ENCODE measurements at places on chromosomes 13 and 19.

GRCh38 chr13:111480503-111480902 is 160.1 kb downstream of the TEX29 start:
- DNase-seq = no peak

DNA sequence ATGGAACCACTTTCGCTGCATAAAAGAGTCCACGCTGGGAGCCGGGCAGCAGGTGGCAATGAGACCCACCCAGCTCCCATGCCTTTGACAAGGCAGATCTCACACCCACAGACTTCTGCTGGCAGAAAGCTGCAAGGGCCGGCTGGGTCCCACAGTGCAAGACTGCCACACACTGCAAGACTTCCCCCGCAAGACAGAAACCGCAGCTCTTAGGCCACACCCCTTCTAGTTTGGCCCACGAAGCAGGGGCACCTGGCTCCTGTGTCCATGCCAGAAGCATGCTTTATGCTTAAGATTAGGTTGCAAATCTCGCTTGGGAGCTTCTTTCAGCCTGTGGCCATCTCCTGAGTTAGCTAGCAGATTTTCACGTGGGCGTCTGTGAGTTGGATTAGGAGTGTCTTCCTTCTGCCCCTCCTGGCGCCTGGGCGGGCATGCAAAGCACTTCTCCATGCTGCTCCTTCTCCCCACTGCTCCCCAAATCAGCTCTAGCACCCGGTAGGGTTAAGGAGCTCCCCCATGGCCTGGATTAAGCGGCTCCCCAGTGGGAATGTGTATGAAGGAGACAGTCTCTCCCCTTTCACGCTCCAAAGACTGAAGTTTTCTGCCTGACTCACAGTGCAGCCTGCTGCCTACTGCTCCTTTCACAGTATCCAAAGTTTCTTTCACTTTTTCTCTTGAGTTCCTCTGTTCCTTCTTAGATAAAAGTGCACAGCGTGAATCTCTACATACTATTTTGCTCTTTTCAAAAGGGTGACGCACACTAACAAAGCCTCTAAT is 17.7 kb downstream of the GPC6 start:
- DNase-seq = no peak

DNA sequence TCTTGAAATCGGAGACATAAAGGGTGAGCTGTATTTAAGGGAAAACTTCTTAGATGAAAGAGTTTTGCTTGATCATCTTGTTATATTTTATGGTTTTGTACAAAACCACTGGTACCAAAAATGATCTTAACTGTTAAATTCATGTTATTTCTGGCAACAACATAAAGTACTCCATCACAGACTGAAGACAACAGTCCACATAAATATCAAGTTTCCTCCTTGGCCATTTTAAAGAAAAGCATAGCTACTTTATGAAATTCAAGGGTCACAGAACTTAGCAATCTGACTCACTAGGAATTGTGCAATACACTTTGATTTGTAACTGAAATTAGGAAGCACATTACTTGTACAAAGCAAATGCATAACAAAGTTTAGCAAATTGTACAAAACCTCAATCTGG is 66.3 kb downstream of the TBC1D4 start:
- DNase-seq = no peak

- peak; percentile 61 for DNase-seq
Measured at GRCh38 chr19:45637890-45638667, 1.1 kb downstream of the EML2 start.

DNA sequence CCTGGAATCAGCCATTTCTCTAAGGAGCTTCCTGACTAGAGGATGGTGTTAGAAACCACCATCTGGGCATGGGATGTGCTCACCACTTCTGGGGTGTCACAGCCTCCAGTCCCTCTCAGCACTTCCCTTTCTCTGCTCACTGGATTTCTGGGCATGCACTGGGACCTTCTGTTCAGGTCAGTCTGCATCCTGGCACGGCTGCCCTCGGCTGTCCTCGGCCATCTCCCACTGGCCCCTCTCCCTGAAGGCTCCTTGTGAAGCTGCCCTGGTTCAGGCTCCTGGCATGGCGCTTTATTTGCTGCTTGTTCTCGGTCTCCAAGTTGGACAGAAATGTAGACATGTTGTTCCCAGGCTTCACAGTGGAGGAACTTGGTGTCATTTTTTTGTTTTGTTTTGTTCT is 60.0 kb downstream of the TEX29 start:
- no peak for DNase-seq

GRCh38 chr13:30735872-30736175 is 481 bp downstream of the ALOX5AP start:
- no peak for DNase-seq

DNA sequence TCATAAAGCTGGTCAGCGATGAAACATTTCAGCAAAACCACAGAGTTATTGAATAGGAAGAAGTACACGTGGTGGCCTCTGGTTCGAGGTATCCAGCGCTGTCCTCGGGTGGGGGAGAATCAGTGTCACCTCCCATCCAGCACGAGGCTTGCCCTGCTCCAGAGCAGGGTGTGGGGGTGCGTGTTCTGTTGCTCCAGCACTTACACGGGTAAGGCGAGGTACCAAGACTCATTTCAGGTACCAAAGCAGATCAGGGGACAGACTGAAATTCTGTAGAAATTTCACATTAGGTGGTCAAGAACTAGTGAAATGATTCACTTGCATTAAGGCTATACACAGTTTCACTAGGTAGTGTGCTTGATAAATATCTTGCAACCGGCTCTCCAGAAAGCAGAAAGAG is 164.2 kb upstream of the SOX1 start:
- no peak for DNase-seq

GRCh38 chr13:108323031-108323430 is 53.5 kb downstream of the TNFSF13B start:
- DNase-seq = no peak

GRCh38 chr19:50325310-50326100 is 3.7 kb downstream of the KCNC3 start:
- DNase-seq = peak; percentile 89

DNA sequence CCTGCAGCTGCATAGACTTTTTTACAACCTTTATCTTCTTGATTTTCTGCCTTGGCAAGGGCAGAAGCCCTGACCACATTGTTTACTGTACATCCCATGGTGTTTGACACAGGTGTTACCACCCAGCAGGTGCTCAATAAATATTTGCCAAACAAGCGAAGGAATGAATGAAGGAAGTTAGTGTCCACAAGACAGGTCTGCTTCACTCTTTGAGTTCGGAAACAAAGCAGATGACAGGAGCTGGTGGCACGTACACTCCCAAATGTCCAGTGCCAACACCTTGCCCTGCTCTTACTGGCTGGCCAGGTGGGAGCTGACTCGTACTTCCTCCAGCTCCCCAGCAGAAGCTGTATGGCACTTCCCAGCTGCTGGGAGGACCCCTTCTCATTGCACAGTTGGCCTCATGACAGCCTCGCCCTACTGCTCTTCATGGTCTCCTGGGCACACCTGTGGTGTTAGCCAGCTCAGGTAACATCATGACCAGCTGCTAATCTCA is 22.0 kb upstream of the MUC16 start:
- no peak for DNase-seq

DNA sequence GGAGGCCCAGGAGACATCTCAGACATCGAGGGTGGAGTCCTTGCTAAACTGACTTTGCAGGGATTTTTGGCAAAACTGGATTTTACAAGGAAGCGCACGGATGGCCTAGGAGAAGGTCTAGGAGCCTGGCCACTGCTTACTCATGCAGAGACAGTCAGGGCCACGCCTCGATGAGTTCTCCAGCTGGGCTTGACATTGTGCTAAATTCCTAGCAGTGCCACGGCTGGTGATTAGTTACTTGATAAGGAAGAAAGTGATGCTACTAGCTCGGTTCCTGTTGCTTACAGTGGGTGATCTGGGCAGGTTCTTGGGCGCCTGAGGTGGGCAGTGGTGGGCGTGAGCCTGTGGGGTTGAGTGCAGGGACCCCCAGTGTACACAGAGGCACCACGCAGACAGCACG is 143.4 kb downstream of the SOX1 start:
- no peak for DNase-seq

- no peak for DNase-seq
Measured at GRCh38 chr19:4365341-4365740, 22.0 kb downstream of the MPND start.

DNA sequence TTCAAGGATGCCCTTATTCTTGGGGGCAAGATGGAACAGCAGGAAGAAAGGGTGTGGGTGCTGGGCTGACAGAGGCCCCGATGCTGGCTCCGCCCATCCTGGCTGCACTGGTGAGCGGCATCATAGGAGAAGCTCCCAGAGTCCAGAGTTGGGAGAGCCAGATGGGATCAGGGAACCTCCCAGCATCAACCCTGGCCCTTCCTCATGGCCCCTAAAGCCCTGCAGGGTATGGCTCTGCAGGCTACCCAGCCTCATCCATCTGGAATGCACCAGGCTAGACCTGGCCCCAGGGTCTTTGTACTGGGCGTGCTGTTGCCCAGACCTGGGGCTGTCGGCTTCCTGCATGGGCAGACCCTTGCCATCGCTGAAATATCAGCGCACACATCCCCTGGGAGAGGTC is 7.9 kb upstream of the ELL start:
- DNase-seq = no peak

- peak; percentile 7 for DNase-seq
Measured at GRCh38 chr13:28820099-28821051, at the start of gene MTUS2. MTUS2 (plus strand) TSS chr13:28820339.

GRCh38 chr19:49442354-49442753 is 1.0 kb upstream of the SLC17A7 start:
- DNase-seq = peak; percentile 32

DNA sequence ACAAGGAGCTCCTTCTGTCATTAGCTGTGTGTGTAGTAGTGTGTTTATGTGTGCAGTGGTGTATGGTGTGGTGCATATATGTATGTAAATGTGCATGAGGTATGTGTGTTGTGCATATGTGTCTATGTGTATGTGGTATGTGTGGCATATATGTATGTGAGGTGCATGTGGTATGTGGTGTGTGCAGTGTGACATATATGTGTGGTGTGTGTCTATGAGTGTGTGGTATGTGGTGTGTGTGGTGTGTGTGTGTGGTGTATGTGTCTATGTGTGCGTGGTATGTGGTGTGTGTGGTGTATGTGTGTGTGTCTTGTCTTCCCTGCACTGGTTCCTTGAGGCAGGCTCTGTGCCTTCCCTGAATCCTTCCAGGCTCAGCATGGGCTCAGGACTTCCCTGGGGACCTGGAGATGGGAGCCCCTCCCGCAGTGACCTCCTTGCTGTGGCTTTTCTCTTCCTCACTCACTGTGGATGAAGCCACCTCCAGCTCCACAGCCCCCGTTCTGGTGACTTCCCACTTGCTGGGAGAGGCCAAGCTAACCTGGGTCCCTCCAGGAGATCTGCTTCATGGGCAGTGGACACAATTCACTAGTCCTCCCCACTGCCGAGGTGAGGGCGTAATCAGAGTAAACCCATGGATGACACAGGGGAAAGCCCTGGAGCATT is 64.2 kb downstream of the CCDC70 start:
- DNase-seq = no peak

DNA sequence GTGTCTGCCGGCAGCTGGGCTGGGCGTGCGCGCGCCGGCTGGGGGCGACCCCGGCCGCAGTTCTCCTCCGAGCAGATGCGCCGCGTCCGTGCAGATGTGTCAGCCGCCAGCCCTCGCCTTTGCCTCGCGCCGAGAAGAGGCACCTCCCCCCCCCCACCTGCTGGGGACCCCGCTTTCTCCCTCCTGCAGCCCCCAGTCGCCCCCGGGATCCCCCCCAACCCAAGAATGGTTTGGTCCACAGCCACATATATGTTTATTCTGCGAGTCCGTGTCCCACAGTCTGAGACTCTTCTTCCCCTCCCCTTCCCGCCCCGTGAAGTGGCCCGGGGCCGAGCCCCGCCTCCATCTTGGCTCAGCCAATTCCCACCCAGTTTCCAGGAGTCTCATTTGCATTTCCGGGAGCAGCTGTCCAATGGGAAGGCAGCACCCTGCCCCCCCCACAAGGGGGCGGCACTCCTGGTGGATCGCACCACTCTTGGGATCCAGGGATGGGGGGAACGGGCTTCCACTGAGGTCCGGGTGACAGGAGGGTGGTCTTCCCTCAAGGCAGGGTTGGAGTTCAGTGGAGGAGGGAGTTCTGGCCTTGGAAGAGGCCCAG is 8.6 kb downstream of the ISOC2 start:
- DNase-seq = no peak

DNA sequence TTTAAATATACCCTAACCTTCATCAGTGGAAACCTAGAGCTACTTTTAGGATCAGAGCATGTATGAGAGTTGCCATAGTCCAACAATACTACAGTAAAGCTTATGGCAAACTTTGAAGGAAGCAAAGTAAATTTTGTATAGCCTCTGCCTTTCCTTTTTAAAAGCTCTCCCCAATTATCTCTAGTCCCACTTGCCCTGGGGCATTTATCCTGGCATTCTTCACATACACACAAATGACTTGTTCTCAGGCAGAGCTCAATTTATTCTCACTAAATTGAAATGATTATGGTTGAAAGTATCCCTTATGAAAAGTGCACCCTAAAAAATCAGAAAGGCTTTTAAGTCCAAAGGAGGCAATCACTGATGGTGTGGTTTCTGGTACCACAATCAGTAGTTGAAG is 94.1 kb upstream of the UFM1 start:
- no peak for DNase-seq

DNA sequence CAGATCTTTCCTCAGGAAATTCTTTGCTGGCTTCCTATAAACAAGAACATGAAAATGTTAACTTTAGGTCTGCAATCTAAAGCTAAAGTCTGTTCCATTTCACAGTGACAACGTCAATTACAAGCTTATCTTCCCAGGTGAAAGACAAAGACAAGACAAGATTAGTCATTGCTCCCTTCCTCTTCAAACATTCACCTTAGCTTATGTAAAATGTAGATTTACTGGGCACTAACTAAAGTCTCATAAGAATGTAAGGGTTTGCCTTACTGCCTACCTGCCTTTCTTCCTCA is 17.2 kb downstream of the TNFSF14 start:
- no peak for DNase-seq

GRCh38 chr13:40371531-40372125 is 294.8 kb downstream of the FOXO1 start:
- no peak for DNase-seq

DNA sequence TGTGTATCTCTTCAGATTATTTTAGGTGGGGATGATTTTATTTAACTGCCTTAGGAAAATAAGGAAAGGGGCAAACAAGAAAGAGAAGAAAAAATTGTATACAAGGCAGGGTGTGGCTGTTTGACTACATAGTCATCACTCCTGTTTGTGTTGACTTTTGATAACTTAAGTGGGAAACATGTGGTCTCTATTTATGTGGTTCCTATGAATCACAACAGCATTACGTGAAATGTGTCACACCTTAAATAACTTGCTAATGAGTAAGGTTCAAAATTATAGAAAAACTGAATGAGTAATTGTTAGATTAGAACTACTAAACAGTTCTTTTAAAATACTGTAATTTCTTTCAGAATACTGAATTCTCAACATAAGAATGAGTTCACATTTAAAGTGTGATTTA is 69.3 kb downstream of the LMO7 start:
- no peak for DNase-seq

DNA sequence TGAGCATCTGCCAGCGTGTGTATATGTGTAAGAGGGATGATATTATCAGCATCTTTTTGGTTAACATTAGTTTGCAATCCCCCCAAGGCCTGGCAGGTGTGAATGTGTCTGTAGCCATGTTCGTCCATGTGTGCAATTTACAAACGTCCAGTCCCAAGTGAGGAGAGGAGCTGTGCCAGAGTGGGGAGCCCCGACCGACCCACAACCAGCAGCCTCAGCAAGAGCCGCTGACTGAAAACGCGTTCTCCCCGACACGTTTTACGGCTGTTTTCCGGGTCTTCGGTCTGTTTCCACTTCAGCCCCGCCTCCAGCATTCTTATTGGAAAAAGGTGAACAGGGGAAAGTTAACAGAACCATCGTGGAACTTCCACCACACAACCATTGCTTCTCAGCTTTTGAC is 119.1 kb upstream of the SOX1 start:
- DNase-seq = no peak

- DNase-seq = no peak
Measured at GRCh38 chr19:40281381-40282208, 3.5 kb downstream of the AKT2 start.
